ENCODE measurements at places on chromosomes 13 and 19. TPM values are rescaled to one million over a fixed set of nuclear protein-coding genes. Genes with fewer than 3 reads are reported as not detected.

CDX2 gene
- total RNA-seq, result not detected

PLIN5 gene
- total RNA-seq, result 12.6 TPM

KIR2DL4 gene
- total RNA-seq, result not detected

COX7A1 gene
- total RNA-seq, result 38.8 TPM

LRFN3 gene
- total RNA-seq, result 5.0 TPM

IRGC gene
- total RNA-seq, result not detected

GPR108 gene
- total RNA-seq, result 54.9 TPM

- peak; percentile 20 for DNase-seq
- peaks cover 23% of the 10 kb centered on the region for H3K36me3 ChIP-seq
- H3K4me3 ChIP-seq, result no peak overlapping the region
- H3K27me3 ChIP-seq, result no peaks in the 10 kb centered on the region
- H3K4me1 ChIP-seq, result peaks cover 6% of the 10 kb centered on the region
- H3K27ac ChIP-seq, result peak overlapping the region; percentile 66
Measured at GRCh38 chr13:41610404-41610803, 153.1 kb downstream of the RGCC start.

GRCh38 chr19:54152878-54153524, 6.5 kb downstream of the LENG1 start:
- DNase-seq, result no peak
- no peaks in the 10 kb centered on the region for H3K4me1 ChIP-seq
- no peaks in the 10 kb centered on the region for H3K27me3 ChIP-seq

- no peaks in the 10 kb centered on the region for H3K36me3 ChIP-seq
- H3K27me3 ChIP-seq, result no peaks in the 10 kb centered on the region
- peaks cover 4% of the 10 kb centered on the region for H3K4me1 ChIP-seq
- H3K27ac ChIP-seq, result no peak overlapping the region
- no peak for DNase-seq
Measured at GRCh38 chr19:35316560-35316959, 12.4 kb upstream of the CD22 start.

DNA sequence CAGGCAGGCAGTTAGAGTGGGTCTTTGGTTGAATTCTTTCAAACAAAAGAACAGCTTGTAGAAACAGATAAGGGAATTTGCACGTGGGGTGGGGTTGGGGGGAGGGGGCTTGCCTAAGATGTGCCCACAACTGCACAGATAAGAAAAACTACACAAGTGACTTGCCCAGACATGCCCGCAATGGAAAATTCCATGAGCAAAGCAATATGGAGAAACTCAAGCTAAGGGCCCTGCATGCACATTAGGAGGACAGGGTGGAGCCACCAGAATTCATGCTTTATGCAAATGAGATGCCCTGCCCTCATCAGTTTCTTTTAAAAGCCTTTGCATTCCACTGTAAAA, 755.6 kb upstream of the MIR17HG start:
- no peak for DNase-seq
- H3K4me3 ChIP-seq, result no peak overlapping the region
- H3K4me1 ChIP-seq, result no peaks in the 10 kb centered on the region
- H3K27ac ChIP-seq, result no peak overlapping the region
- H3K27me3 ChIP-seq, result no peaks in the 10 kb centered on the region
- no peaks in the 10 kb centered on the region for H3K36me3 ChIP-seq

GRCh38 chr19:46069806-46070341, 29.1 kb upstream of the IGFL4 start:
- DNase-seq, result no peak
- H3K4me3 ChIP-seq, result no peak overlapping the region
- no peaks in the 10 kb centered on the region for H3K27me3 ChIP-seq

GRCh38 chr13:108155185-108156106, 59.9 kb downstream of the LIG4 start:
- H3K4me1 ChIP-seq, result no peaks in the 10 kb centered on the region
- H3K27me3 ChIP-seq, result no peaks in the 10 kb centered on the region
- DNase-seq, result peak; percentile 77

DNA sequence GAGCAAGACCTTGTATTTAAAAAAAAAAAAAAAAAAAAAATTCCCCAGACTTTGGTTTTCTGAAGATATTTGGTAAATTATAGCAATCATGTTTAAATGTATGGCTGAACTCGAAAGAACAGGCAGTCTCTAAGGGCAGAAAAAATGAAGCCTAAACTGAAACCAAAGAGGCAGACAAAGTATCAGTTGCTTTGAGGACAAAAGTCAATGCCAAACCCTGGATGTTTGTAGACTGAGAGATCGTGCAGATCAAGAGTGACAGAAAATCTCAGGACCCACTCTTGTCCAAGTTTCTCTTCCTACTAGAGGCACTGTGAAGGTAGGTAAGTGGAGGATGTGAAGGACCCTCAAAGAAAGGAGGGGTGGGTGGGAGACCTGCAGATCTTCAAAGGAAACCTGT, 11.1 kb upstream of the SLC7A9 start:
- DNase-seq, result no peak
- H3K27ac ChIP-seq, result no peak overlapping the region
- H3K27me3 ChIP-seq, result no peaks in the 10 kb centered on the region
- no peak overlapping the region for H3K4me3 ChIP-seq
- H3K4me1 ChIP-seq, result no peaks in the 10 kb centered on the region

DNA sequence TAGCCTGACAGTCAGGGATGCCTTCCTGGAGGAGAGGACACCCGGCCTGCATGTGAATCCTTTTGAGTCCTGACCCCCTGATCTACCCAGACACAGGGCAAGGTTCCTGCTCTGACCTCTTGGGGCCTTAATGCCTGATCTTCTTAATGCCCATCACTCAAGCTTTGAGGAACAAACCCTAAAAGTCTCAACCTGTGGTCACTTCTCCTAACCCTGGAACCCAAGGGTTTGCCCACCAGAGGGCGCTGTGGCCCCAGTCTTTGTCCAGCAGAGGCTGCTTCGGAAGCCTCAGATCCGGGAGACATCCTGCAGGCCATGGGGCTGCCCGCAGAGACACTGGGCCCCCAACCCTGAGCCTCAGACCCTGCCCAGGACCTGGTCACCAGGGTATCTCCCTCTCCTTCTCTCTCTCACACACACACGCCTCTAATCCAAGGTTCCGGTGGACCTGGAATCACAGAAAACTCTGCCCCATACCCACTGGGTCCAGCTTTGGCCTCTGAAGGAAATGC, 9.8 kb upstream of the DPF1 start:
- H3K36me3 ChIP-seq, result no peaks in the 10 kb centered on the region
- no peak overlapping the region for H3K4me3 ChIP-seq
- H3K27ac ChIP-seq, result no peak overlapping the region
- H3K27me3 ChIP-seq, result peaks cover 55% of the 10 kb centered on the region
- DNase-seq, result peak; percentile 81

- H3K36me3 ChIP-seq, result peaks cover 33% of the 10 kb centered on the region
- peak overlapping the region; percentile 90 for H3K27ac ChIP-seq
- peak; percentile 67 for DNase-seq
- no peaks in the 10 kb centered on the region for H3K27me3 ChIP-seq
Measured at GRCh38 chr19:54464044-54464629, 559 bp upstream of the LENG9 start.

- no peak for DNase-seq
- no peak overlapping the region for H3K27ac ChIP-seq
- no peaks in the 10 kb centered on the region for H3K4me1 ChIP-seq
- no peaks in the 10 kb centered on the region for H3K27me3 ChIP-seq
- no peak overlapping the region for H3K4me3 ChIP-seq
Measured at GRCh38 chr13:43650882-43651281, 135.9 kb downstream of the ENOX1 start.

DNA sequence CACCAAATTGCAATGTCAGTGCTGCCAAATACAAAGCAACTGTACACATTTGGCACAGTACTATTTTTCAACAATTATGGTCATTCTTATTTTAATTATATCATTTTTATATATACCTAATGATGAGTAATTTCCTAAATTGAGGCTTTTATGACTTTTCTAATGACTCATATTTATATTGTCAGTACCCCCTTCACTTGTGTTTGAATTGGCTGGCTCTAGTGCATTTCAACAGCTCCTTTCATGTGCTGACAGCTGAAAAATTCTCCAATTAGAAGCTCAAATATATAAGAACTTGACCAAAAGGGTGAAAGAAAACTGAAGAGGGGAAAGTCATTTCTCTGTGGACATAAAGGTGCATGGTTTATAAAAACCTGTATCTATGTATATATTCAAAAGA, 263.3 kb downstream of the SLITRK1 start:
- no peaks in the 10 kb centered on the region for H3K36me3 ChIP-seq
- H3K27me3 ChIP-seq, result no peaks in the 10 kb centered on the region
- H3K27ac ChIP-seq, result no peak overlapping the region
- H3K4me3 ChIP-seq, result no peak overlapping the region
- no peak for DNase-seq

- H3K27me3 ChIP-seq, result peaks cover 3% of the 10 kb centered on the region
- DNase-seq, result peak; percentile 60
Measured at GRCh38 chr13:113927661-113928581, 46.0 kb downstream of the C13orf46 start.

DNA sequence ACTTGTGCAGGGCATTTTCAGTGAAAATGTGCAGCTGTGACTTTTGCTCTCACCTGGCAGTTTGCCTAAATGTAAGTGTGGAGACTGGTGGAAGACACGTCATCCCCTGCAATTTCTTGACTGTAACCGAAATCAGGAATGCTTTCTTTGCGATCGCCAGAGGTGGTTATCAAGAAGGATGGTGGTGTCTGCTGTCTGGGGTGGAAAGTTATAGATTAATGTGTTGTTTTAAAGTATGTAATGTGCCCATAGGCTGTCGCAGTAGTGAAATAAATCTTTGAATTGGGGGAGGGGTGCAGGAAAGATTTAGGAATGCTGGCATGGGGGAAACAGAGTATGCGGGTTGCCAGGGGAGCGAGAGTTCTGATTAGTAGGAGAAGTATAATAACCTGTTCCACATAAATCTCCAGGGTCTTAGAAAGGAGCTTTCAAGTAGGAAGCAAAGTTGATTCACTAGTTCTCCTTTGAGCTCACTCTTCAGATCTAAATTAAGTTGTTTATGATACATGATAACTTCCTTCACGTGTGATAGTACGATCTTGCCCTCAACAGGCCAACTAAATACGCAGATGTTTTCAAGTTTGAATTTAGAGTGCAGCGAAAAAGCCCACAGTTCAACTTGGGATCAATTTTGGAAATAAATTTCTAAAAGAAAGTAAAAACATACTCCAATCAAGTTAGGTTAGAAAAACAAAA, 1520.0 kb upstream of the SLC10A2 start:
- H3K36me3 ChIP-seq, result no peaks in the 10 kb centered on the region
- no peak for DNase-seq
- no peak overlapping the region for H3K27ac ChIP-seq
- no peaks in the 10 kb centered on the region for H3K27me3 ChIP-seq

DNA sequence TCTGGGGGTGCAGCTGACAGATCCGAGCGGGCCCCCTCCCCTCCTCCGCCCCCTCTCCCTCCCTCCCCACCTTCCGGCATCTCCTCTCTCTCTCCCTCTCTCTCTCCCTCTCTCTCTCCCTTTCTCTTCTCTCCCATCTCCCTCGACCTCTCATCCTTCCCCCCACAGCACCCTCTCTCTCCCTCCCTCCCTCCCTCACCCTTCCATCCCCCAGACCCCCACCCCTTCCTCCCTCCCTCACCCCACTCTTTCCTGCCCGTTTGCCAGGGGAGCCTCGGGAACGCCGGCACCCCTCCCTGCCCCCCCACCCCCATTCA, 666 bp downstream of the CELF5 start:
- H3K27me3 ChIP-seq, result peaks cover 84% of the 10 kb centered on the region
- H3K4me1 ChIP-seq, result no peaks in the 10 kb centered on the region
- H3K36me3 ChIP-seq, result no peaks in the 10 kb centered on the region
- H3K4me3 ChIP-seq, result no peak overlapping the region
- H3K27ac ChIP-seq, result no peak overlapping the region

DNA sequence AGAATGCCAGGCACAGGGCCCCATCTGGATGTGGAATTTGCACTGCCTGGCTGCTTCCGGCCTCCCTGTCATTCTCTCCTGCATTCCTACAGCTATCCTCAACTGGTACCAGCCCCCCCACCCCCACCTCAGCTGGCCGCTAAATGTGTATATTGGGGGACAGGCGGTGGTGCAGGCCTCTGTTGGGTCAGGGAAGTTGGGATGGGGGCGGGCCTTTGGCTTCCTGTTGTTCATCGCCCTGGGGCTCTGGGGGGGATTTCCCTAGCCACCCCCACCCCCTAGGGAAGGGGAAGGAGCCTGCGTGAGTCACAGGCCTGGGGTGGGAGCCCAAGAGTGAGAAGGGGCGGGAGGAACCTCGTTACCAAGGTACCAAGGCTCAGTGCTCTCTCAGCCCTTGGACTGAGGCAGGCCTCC, 10.6 kb downstream of the POU2F2 start:
- H3K27ac ChIP-seq, result peak overlapping the region; percentile 6
- H3K4me3 ChIP-seq, result no peak overlapping the region
- H3K36me3 ChIP-seq, result no peaks in the 10 kb centered on the region
- H3K27me3 ChIP-seq, result peaks cover 13% of the 10 kb centered on the region
- no peak for DNase-seq

GRCh38 chr13:52650731-52651130, 1.9 kb upstream of the SUGT1 start:
- no peak for DNase-seq
- H3K27ac ChIP-seq, result no peak overlapping the region
- no peak overlapping the region for H3K4me3 ChIP-seq
- H3K36me3 ChIP-seq, result no peaks in the 10 kb centered on the region
- H3K27me3 ChIP-seq, result no peaks in the 10 kb centered on the region
- peaks cover 23% of the 10 kb centered on the region for H3K4me1 ChIP-seq

DNA sequence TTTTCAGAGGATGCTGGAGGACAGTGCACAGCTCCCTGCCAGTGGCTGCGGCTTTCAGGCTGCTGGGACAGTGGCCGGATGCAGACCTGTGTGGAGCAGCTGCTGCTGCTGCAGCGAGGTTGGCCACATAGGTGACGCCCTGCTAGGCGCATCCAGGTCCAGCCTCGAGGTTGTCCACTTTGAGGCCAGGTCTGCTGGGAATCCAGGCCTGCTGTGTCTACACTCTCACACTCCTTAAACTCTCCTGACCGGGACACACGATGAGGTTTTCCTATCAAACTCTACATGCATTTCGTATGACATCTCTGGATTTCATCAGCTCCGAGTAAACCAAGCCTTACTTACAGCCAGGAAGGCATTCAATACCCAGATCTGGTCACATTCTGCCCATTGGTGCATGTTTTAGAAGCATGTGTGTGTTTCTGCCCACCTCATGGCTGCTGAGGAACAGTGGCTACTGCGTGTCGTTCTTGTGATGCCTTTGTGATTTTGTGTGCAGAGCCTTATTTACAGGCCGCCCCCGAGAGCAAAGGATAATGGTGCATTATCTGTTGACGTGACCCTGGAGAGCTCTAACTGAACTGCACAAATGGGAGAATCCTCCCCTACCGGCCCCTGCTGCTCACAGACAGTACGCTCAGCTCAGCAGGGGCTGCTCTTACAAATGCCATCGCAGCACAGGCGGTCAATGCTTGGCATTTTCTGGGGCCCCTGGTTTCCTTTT, 12.3 kb upstream of the MCF2L start:
- no peak for DNase-seq
- H3K27me3 ChIP-seq, result peaks cover 5% of the 10 kb centered on the region
- no peaks in the 10 kb centered on the region for H3K36me3 ChIP-seq
- H3K27ac ChIP-seq, result no peak overlapping the region
- no peak overlapping the region for H3K4me3 ChIP-seq

DNA sequence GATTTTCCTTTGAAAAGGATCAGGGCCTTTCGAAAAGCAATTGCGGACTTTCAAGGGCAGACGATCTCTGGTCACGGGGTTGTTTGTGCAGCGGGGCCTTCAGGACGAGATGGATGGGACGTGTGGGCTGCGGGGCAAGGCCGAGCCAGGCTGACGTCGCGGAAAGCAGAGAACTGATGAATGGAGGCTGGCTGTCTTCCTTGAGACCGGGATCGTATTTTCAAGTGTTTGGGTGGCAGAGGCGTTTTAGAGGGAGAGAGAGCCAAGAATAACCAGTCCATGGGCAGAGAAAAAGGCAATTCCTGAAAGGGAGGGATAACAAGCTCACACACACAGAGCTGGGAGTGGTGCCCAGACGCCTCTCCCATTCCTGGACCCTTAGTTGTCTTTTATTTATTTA, 138.9 kb upstream of the USP29 start:
- DNase-seq, result no peak
- no peaks in the 10 kb centered on the region for H3K4me1 ChIP-seq
- H3K27me3 ChIP-seq, result no peaks in the 10 kb centered on the region
- no peaks in the 10 kb centered on the region for H3K36me3 ChIP-seq
- H3K4me3 ChIP-seq, result no peak overlapping the region
- no peak overlapping the region for H3K27ac ChIP-seq
